ENCODE measurements at places on chromosomes 11 and 22.

DNA sequence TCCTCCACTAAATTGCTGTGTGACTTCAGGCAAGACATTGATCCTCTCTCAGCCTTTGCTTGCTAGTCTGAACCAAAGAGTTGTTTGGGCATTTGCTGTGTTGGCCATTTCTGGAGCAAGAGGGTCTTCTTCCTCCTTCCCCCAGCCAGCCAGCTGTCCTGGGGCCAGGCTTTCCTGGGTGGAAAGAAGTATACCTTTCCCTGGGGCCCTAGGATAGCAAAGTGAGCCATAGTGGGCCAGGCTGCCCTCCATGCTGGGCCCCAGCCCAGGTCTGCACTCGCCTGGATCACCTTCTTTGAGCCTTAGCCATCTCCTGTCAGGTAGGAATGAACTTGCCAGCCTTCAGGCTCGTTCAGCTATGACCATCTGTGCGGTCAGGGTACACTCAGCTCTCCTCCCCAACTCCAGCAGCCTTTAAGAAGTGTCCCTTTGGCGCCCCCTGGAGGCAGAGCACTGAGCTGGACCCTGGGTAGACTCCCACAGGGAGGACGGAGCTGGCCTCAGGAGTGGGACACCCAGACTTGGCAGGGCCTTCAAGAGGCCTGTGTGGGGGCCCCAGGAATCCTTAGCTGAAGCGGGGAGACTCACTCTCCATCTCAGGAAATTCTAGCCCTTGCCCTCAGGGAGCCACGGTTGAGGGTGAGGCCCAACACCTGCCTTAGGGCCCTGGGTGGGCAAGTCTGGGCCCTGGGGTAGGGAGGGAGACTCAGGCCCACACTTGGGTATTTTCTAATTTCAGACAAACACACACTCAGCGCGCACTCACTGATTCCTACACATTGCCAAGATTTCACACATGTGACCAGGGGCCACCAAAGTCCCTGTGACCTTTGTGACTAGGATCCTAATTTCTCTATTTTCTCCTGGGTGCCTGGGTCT lies 35.6 kb upstream of the TPBGL start:
- DNase-seq = peak; percentile 57

DNA sequence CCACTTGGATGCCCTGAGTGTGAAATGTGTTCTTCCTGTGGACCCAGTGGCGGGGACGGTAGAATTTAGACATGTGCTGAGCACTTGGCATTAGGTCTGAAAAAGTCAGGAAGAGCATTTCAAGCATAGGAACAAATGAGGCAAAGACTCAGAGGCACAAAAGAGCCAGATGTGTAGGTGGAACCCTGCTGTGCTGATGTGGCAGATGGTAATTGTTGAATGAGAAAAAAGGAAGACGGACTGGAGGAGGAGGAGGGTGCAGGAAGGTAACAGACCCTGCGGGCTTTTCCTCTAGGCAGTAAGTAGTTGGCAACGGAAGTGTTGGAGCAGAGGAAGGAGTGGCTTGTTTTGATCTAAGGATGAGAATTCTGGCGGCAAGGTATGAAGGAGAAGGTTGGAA lies 985.8 kb downstream of the TBC1D22A start:
- DNase-seq = no peak

GRCh38 chr11:117618302-117618981 lies 178.6 kb downstream of the DSCAML1 start:
- DNase-seq = no peak

DNA sequence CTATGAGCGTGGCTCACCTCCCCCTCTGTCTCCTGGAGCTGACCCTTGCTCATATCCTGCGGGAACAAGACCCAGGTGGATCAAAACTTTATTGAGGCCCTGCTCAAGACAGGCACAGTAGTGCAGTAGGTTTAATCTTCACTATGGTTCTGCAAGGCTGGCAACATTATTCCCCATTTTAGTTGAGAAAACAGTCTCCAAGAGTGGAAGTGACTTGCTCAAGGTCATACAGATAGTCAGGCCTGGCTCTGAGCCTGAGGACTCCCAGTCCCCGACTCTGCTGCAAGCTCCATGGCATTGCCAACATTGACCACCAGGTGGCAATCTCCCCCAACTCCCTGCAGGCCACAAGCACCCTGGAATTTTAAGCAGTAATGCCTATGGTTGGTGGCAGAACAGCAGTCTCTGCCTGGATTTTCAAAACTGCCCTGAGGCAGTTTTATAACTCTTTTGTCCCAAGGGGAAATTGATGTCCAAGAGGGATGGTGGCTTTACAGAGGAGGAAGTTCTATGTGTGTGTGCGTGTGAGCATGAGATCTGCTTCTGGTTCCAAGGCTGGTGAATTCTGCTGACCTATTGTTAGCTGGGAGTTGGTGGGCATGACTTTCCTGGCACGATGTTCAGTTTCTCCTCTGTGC lies 34.1 kb downstream of the NEU3 start:
- peak; percentile 24 for DNase-seq

DNA sequence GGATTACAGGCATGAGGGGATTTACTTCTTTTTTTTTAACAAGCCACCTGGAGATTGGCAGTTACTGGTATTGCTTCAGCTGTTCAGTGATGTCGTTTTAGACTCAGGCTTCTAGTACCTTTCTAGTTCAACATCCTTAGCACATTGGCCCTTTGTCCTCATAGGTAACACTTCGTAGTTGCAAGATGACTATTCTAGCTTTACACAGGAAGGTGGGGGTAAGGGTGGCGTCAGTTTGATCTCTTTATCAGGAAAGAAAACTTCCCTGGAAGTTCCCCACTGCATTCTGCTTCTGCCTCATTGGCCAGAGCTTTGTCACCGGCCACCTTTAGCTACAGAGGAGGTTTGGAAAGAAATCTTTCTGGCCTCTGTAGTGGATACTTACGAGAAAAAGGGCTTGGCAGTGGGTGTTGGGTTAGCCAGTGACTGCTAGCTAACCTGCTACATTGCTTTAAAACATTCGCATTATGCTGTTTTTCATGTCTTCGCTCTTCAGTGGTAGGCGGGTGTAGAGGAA lies 40.7 kb downstream of the SFI1 start:
- DNase-seq = no peak

DNA sequence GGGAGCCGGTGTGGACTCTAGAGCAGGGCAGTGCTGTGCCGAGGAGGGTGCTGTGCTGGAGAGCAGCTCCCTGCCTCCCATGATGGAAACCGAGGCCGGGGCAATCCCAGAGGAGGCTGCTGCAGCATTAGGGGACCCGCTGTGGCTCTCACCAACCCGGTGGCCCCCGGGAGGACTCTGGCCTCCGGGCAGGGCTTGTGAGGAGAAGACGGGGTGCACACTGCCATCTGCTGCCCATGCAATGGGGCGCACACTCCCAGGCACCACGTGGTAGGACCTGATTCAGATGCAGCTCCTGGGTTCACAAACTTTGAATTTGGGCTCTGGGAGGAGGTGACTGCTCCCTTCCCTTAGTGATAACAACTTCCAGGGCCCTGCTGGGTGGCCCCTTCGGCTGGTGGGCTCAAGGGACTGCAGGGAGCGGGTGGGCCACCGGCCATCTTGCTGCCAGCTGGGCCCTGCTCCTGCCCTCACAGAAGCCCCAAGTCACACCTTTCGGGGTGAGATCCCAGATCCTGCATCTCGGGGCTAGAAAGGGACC lies 93.8 kb upstream of the FGF3 start:
- no peak for DNase-seq

- no peak for DNase-seq
These were observed 20.7 kb upstream of the AQP11 start for GRCh38 chr11:77568916-77569675.

DNA sequence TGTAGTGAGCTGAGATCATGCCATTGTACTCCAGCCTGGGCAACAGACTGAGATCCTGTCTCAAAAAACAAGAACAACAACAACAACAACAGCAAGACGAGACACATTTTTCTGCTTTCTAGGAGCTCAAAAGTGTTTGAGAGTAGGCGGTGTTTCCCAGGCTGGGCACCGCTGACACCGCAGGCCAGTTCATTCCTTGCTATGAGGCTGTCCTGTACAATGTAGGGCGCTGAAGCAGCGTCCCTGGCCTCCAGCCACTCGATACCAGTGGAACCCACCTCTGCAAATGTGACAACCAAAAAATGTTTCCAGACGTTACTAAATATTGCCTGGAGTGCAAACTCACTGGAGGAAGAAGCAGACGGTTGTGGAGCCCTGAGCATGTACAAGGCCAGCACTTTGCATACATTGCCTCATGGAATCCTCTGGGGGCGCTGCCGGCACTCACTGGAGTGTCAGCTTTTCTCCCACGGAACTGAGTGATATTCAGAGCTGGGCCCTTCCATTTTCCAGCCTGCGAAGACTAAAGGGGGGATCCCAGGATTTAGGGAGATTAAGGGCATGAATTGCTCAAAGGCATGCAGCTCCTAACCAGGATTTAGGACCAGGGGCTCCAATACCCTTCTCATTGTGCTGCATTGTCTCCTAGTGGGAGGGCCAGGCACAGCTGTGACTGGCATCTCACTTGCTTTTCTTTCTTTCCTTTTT lies 5.8 kb upstream of the MIEF1 start:
- no peak for DNase-seq

DNA sequence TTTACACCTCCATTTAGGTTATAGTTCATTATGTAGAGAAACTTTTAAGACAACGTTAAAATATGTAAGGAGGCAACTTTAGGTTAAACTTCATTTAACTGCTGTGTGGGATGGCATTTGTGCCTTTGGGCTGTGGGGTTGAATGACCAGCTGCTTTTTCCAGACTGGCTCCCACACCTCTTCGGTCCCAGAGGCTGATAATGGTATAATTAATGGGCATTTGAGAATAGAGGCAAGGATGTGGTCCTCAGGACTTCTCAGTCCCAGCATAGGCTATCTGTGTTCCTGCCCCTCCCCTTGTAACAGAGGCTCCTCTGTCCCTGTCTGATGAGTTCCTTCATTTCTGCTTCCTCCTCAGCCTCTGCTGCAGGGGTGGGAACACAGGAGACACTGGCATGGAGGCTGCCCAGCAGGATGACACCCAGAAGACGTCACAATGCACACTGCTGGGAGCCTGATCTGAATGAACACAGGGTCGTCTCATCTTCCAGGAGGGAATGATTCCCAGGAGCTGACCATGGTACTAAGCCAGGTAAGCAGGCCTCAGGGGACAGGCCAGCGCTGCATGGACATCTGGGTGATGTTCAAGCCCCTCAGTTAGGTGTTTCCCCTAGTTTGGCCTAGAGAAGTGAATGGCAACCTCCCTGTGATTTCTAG lies 17.1 kb upstream of the GNAZ start:
- DNase-seq = no peak

DNA sequence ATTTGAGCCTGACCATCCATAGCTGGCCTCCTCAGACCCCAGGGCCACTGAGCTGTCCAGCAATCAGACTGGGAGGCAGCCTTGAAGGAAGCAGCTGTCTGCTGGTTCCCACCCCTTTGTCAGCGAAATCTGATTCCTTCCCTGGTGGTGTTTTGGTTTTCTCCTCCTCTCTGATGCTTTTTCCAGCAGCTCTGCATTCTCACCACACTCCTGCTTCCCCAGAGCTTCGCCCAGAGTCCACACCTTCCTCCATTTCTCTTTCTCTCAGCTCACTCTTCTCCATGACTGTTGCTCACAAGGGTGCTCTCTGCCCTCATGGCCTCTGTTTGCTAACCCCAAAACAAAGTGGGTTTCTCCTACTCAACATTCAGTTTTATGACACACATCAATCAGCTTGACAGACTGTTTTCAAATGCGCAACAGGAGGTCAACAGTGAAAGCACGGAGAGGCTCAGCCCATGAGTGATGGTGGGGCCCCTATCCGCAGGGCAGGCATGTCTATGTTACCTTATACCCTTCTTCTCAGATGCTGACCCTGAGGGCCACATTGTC lies 130.6 kb upstream of the MTNR1B start:
- DNase-seq = no peak

DNA sequence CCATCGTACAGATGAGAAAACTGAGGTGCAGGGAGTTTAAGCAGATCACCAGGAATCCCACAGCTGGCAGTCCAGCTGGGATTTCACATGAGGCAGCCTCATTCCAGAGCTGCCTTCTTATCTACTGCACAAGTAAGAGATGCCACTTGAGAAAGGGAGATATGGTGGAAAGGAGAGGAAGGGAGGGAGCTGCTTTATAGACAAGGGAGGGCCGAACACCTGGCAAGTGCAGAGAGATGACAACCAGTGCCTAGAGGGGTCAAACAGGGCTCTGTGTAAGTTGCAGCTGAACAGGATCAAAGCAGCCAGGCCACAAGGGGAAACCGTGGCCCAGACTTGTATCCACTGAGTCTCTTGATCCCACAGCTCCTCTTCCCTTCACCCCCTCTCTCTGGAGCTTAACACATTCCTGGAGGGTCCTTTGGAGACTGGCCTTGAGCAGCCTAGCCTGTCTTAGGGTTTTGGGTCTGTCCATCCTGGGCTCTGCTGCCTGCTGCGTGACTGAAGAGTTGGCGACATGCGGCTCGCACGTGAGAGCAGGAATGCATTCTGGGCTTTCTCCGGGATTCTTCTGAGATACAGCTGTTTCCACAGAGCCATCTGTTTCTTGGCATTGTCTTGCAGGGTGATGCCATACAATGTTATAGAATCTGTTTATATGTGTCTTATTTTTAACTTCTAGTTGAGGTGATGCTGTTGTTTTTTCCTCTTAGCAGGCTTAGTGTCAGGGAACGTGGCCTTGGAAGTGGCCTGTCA lies 268.5 kb upstream of the SYN3 start:
- no peak for DNase-seq

- no peak for DNase-seq
These were observed at the start of gene ROBO4 for GRCh38 chr11:124897674-124898262. TSS of gene ROBO4 (minus strand) at chr11:124897865. CDS start at chr11:124897795, 70 bp downstream.

DNA sequence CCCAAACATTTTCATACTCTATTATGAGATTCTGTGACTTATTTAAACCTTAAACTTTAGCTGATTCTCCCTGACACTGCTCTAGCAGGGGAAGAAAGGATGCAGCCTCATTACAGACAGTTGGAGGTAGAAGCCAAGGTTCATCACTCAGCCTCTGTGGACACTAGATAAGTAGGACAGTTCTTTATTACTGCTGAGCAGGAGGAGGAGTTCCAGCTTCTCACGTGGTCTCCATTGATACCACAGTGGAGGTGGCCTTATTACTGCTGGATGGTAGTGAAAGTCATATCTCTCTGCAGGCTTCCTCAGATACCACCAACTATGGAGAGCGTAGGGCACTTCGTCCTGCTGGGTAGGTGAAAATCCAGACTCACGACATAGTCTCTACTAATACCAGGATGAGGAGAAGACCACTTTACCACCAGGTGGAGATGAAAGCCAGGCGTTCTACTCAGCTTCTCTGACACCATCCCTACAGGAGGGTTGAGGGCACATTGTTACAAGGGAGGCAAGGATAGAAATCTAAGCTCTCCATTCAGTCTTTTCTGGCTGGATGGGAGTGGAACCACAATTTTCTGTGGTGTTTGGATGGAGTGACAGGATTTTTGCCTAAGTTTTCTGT lies 13.1 kb upstream of the ANGPTL5 start:
- DNase-seq = no peak

Measured in effector memory CD4-positive, alpha-beta T cell (primary cell).